ENCODE measurements at places on chromosomes 7 and 10.

DNA sequence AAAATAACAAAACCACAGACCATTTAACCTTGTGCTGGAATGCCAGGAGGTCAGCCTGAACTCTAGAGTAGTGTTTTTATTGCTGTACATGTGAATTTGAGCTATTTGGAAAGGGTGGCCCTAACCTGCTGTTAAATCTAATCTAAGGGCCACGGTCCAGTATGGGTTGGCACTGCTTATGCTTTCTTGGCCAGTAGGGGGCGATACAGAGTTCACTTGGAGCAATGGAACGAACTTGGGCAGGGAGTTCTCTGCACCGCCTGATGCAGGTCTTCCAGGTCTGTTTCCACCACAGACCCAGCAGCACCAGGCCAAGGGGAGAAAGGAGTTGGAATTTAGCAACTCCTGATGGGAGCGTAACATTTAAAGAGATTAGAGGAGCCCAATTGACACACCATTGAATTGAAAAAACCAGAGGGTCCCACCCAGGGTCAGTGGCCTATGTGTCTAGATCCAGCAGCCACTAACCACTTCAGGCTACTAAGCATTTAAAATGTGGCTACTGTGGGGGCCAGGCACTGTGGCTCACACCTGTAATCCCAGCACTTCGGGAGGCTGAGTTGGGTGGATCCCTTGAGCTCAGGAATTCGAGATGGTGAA is 75.7 kb upstream of the EFCAB10 start:
- DNase-seq = no peak

- DNase-seq = no peak
These were observed 29.0 kb downstream of the KIAA1217 start for GRCh38 chr10:24237801-24238395.

GRCh38 chr7:158818325-158819213 is 10.7 kb downstream of the ESYT2 start:
- peak; percentile 92 for DNase-seq

GRCh38 chr10:118341791-118342637 is at the start of gene FAM204A:
Gene FAM204A (minus strand): TSS chr10:118342324. CDS start chr10:118336415, 5,909 bp downstream.
- DNase-seq = peak; percentile 97

- DNase-seq = no peak
These were observed 31.1 kb downstream of the RTKN2 start for GRCh38 chr10:62237506-62237905.

DNA sequence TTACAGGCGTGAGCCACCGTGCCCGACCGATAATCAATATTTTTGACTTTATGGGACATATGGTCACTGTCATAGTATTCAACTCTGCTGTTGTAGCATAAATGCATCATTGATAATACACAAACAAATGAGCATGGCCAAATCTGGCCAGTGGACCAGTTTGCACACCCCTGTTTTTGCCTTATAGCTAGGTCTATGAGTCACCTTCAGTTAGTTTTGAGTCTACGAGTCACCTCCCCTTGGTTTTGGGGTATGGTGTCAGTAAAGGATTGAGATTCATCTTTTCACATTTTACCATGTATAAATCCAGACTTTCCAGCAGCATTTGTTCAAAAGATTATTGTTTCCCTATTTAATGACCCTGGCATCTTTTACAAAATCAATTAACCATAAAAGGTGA is 362.5 kb upstream of the NRP1 start:
- no peak for DNase-seq

- DNase-seq = no peak
These were observed 12.0 kb upstream of the DOCK1 start for GRCh38 chr10:126893206-126893605.

GRCh38 chr7:27952456-27953285 is 212.7 kb downstream of the TAX1BP1 start:
- no peak for DNase-seq

DNA sequence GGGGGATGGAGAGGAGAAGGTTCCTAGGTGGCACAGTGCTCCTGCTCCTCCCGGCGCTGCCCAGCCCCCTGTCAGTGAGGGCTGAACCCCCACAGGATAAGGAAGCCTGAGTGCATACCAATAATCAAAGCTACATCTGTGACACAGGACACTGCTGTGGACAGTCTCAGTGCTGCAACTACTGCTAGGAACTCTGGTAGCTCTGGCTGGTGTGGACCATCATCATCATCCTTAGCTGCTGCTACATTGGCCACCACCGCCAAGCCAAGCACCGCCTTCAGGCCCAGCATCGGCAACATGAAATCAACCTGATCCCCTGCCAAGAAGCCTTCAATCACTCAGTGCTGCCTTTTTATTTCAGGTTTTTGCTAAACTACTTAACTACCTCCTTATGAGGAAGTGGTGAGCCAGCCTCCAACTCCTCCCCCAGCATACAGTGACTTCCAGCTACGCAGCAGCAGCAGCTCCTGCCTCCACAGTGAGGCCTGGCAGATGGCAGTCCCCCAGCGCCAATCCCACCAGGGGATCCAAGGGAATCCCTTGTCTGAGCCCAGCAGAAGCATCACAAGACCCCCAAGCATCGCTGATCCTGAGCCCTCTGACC is 32.1 kb upstream of the SLC26A4 start:
- no peak for DNase-seq

- DNase-seq = no peak
These were observed 44.3 kb downstream of the CCDC71L start for GRCh38 chr7:106616708-106617051.

GRCh38 chr10:76311752-76312636 is 880.6 kb downstream of the LRMDA start:
- no peak for DNase-seq

DNA sequence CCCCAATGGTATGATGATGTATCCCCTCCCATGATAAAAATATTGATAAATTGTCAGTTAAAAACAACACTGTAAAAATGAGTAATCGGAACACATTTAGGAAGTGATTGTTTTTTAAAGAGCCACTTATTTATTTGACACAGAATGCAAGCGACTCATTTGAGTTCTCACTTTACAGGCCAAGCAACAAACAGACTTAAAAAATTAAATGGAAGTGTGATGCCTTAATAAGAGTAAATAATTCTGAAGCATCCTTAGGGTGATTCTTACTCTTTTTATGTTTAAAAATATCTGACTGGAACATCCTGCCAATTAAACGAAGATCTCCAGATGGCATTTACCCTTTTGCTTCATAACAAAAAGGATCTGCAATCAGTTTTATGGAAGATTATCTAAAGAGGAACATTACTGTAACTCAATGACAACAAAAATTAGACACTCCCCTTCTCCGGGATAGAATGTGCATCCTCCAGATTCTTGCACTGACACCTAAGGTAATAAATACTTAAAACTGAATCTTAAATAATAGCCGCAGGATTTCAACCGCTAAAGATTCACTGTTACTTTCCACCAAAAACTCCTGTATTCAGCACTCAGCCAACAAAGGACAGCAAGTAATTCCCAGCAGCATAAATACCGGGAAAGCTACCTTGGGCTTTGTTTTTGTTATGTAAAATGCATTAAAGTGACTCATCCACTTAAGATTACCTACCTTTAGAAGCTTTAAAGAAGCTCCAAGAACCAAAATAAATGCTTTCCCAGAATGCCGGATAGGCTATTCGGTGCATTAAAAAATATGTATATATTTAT is 1.7 kb downstream of the CACNA2D1 start:
- no peak for DNase-seq

- DNase-seq = no peak
These were observed 13.8 kb upstream of the ZCCHC24 start for GRCh38 chr10:79459243-79459642.

DNA sequence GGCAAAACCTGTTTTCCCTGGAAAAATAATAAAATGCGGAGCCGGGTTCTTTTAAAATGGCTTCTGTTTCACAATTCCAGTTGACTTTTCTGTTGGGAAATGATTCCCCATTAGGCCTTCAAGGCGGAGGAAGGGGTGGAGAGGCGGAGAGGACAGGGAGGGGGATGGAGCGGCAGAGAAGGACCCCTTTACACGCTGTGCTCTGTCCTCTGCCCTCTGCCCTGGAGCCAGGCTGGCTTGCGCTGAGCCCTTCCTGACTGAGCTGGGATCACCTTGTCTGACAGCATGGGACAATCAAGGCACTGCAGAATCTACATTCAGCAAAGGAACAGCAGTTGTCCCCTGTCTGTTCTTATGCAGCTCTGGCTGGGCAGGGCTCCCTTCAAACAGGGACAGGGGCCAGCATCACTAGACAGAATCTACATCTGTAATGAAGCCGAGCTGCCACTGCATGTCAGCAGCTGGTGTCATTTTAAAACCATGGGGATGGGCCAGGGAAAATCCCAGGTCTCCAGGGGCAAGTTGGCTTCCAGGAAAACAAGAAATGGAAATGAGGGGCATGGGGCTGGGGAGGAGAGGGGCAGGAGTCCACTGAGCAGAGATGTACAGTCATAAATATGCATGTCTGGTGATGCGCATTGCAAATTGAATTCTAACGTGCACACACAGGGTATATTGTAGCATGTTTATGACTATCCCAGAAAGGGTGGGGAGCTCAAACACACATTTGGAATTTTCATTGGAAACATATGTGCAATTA is 120.0 kb downstream of the MKX start:
- no peak for DNase-seq

- DNase-seq = no peak
These were observed 44.3 kb upstream of the ZC3HAV1 start for GRCh38 chr7:139153832-139154231.

DNA sequence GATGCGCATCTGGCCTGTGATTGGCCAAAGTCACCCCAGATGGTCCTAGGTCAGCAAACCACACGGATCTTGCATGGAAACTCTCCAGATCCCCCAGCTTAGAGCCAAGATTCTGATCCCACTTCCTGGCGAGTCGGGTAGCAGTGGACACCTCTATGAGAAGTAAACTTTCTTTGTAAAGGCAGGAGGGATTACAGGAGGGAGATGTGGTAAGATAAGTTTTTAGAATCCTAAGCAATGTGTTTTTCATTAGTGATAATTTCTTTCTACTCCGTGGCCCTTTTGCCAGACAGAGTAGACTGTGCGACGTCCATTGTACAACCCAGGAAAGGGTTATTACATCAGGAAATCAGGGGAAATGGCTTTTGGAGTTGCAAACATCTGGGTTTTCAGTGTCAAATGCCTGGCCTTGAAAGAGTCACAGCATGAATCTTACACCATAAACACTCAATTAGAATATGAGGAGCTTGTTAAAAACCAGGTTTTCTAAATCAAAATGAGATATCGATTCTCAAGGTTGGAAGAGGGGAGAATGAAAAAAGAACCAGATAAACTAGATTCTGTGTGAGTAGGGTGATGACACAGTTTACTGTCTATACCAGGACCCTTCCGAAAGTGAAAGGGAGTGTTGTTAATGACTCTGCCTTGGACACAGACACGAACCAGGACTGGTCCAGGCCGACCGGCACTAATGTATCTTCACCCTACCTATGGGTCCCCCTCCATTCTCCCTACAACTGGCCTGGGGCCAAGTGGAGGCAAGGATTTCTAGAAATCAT is 61.9 kb upstream of the WAC start:
- DNase-seq = no peak

DNA sequence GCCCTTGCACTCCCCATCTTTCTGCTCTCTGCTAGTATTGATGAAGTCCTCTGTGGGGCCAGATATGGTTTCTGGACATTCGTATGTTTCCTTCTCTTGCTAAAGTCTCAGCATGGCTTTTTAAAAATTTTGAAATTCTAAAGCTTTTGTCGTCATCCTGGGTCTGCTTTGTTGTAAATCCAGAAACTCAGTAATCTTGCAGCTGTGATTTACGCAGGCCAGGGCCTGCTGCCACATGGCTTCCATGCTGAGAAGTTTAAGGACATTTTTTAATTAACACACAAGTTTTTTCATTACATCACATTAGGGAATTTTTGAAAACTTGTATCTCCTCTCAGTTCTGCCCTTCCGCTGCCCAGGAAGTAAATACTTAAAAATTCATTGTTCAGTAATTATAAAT is 686.1 kb upstream of the IGFBP3 start:
- DNase-seq = no peak

GRCh38 chr7:20438694-20439376 is 108.1 kb downstream of the ITGB8 start:
- no peak for DNase-seq

GRCh38 chr10:19968745-19969144 is 152.5 kb downstream of the PLXDC2 start:
- DNase-seq = no peak

- no peak for DNase-seq
These were observed 143.3 kb downstream of the PKD1L1 start for GRCh38 chr7:47804767-47805545.

DNA sequence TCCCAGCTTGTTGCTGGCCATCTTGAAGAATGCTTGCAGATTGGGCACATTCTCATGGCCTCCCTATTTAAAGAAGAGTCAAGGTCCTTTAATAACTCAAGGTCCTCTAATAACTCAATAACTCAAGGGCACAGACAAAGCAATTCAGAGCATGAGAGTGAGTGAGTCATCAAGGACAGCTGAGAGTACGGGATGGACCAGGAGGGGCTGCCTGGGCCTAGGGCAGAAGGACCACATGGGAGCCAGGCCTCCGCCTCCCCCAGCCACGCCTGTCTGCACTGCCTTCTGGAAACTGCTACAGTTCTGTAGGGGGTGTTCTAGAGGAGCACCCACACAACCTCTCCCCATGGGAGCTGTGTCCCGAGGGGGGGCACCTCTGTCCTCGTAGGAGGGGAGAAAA is 48.9 kb downstream of the ZNF503 start:
- DNase-seq = no peak

DNA sequence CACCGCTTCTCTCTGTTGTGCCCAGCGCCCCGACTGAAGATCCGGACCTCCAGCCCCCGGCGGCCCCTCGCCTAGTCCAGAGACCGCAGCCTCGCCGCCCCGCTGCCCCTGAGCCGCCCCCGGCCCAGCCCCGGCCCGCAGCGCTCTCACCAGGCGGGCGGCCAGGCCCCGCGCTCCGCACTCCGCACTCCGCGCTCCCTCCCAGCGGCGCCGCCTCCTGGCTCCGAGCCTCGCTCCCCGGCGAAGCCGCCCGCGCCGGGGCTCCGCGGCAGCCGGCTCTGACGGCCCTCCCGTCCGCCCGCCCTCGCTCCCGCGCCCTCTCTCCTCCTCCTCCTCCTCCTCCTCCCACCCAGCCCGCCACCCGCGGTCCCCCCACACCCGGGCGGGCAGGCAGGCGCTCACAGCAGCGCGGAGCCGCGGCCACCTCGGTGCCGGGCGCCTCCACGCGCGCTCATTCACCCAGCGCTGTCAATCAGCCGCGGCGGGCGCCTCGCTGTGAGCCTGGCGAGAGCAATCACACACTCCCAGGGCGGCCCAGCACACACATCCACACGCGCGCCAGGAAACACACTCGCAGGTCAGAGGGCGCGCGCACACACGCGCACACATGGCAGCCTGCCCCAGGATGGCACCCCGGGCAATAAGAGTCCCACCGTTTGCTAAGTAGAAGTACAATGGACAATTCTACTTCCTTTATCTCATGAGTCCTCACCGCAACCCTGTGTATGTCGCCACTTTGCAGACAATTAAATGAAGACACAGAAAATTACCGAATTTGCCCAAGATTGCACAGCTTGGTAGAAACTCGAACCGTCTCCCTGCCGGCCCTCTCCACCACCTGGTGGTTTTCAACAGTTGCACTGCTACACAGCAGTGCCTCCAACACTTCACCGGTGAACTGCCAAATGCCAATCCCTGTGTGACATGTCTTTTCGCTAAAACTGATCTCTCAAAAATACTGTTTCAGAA is at the start of gene PRRT4:
Gene PRRT4 (minus strand): TSS at position 280 of the 969 bp plus-strand sequence.
- DNase-seq = no peak

Measured in suprapubic skin (tissue), 4 donors.